ENCODE measurements at places on chromosomes 16 and 17. TPM values are rescaled to one million over a fixed set of nuclear protein-coding genes. Genes with fewer than 3 reads are reported as not detected.

- peaks cover 22% of the 10 kb centered on the region for H3K4me1 ChIP-seq
- H3K36me3 ChIP-seq, result no peaks in the 10 kb centered on the region
- H3K4me3 ChIP-seq, result no peak overlapping the region
- no peak overlapping the region for H3K27ac ChIP-seq
- no peaks in the 10 kb centered on the region for H3K27me3 ChIP-seq
- DNase-seq, result no peak
Measured at GRCh38 chr16:59238246-59238645, 504.1 kb upstream of the GOT2 start.

Gene CDH15
- not detected for total RNA-seq

DNA sequence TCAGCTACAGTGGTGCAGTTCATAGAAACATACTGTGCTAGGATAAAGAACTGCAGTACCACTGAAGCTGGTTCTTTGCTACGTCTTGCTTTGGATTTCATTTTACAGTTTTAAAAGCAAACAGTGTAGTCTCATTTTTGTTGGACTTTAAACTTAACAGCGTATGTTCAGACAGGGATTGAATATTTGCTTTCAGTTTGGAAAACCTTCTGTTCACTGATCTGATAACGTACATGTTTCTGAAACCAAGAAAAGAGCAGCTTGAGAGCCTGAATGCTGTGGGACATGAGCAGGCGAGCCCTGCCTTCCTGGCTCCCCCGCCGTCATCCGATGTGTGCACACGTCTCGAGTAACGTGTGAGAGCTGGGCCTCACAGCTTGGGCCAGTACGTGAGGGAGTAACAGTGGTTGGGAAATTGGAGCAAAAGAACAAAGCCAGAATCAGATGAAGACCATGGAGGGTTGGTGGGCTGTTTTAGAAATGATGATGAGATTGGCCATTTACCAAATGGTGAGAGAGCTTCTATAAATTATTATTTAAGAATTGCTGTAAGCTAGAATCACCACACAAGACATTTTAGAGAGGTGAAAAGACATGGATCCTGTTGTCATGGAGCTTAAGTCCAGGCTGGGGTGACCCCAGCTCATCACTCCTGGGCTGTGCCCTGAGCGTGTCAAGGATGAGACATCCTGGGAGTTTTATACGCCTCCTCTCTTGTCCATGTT is 20.8 kb upstream of the CLEC18C start:
- H3K36me3 ChIP-seq, result peaks cover 28% of the 10 kb centered on the region
- no peak overlapping the region for H3K27ac ChIP-seq
- no peaks in the 10 kb centered on the region for H3K4me1 ChIP-seq
- H3K4me3 ChIP-seq, result no peak overlapping the region
- H3K27me3 ChIP-seq, result no peaks in the 10 kb centered on the region

DNA sequence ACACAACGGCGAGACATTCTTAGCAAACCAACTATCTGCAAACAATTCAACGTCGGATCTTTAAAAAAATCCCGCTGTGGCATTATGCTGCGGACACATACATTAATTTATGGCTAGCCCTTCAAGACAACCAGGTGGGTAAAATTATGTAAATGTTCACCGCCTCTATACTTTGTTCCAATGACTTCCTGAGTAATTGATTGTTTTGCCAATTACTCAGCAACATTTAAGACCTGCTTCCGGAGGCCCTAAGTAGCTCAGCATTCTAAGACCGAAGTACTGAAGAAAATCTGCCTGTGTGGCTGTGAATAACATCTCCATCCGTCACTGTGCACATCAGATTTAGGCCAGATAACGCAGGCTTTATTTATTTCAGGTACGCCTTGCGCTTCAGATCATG is 23.3 kb downstream of the QPRT start:
- no peak for DNase-seq
- peaks cover 16% of the 10 kb centered on the region for H3K36me3 ChIP-seq

GRCh38 chr17:7460850-7461660 is 16.2 kb downstream of the CHRNB1 start:
- no peaks in the 10 kb centered on the region for H3K27me3 ChIP-seq
- H3K36me3 ChIP-seq, result no peaks in the 10 kb centered on the region
- no peak overlapping the region for H3K4me3 ChIP-seq
- DNase-seq, result no peak
- H3K27ac ChIP-seq, result no peak overlapping the region
- H3K4me1 ChIP-seq, result no peaks in the 10 kb centered on the region

Gene GRAP
- total RNA-seq, result not detected

Gene ATP6V0A1
- 86.3 TPM for total RNA-seq

DNA sequence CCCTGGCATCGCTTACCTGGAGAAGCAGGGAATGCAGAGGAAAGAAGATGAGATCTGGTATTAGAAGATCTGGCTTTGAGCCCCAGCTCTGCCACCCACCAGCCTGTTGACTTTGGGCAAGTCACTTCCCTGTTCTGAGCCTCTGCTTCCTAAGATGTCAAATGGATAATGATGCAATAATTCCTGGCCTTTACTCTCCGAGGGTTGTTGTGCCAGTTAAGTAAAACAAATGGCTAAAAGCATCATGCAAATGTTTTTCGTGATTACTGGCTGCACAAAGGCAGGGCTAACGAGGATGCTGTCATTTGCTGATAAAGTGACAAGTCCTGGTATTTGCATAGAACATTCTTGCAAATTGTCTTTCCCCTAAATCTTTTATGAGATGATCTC is 1.3 kb upstream of the ZNF821 start:
- peaks cover 13% of the 10 kb centered on the region for H3K4me1 ChIP-seq
- H3K4me3 ChIP-seq, result peak overlapping the region; percentile 95
- H3K27me3 ChIP-seq, result no peaks in the 10 kb centered on the region

Gene TPSB2
- not detected for total RNA-seq

Gene TM4SF5
- 0.44 TPM for total RNA-seq

GRCh38 chr16:88697831-88698615 is 8.2 kb downstream of the RNF166 start:
- no peak overlapping the region for H3K27ac ChIP-seq
- no peak overlapping the region for H3K4me3 ChIP-seq
- H3K4me1 ChIP-seq, result no peaks in the 10 kb centered on the region
- no peak for DNase-seq
- H3K27me3 ChIP-seq, result no peaks in the 10 kb centered on the region

Gene TLCD3B
- 1.5 TPM for total RNA-seq

Gene NPIPA2
- 18.5 TPM for total RNA-seq

DNA sequence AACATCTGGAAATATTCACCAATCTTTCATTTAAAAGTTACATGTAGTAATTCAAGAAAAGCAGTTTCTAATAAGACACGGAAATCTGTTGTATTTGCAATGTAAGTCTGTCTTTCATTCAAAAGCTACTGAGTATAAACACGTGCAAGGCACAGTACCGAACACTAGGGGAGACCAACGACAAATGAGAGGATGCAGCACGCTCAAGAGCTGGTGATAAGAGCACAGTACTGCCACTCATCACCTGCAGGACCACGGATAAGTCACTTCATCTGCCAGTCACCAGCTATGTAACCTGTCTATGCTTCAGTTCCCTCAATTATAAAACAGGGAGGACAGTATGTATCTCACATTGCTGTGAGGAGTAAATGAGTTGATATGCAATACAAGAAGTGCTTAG is 67.1 kb downstream of the CLEC18A start:
- no peak overlapping the region for H3K4me3 ChIP-seq
- no peaks in the 10 kb centered on the region for H3K27me3 ChIP-seq
- H3K27ac ChIP-seq, result no peak overlapping the region
- H3K36me3 ChIP-seq, result peaks cover 18% of the 10 kb centered on the region
- peaks cover 1% of the 10 kb centered on the region for H3K4me1 ChIP-seq

- peaks cover 40% of the 10 kb centered on the region for H3K27me3 ChIP-seq
- peaks cover 9% of the 10 kb centered on the region for H3K4me1 ChIP-seq
- H3K4me3 ChIP-seq, result no peak overlapping the region
- DNase-seq, result no peak
- H3K27ac ChIP-seq, result no peak overlapping the region
Measured at GRCh38 chr16:10123141-10123540, 59.1 kb downstream of the GRIN2A start.

Gene SCNN1G
- total RNA-seq, result 1.2 TPM

GRCh38 chr16:62816971-62817519 is 780.8 kb upstream of the CDH8 start:
- H3K27ac ChIP-seq, result peak overlapping the region; percentile 13
- no peak for DNase-seq
- H3K4me3 ChIP-seq, result no peak overlapping the region
- H3K4me1 ChIP-seq, result peaks cover 14% of the 10 kb centered on the region
- H3K27me3 ChIP-seq, result peaks cover 3% of the 10 kb centered on the region
- no peaks in the 10 kb centered on the region for H3K36me3 ChIP-seq
